ENCODE measurements at places on chromosomes 13 and 19.

- DNase-seq, result no peak
These were observed 51.5 kb downstream of the PCCA start for GRCh38 chr13:100140441-100140840.

DNA sequence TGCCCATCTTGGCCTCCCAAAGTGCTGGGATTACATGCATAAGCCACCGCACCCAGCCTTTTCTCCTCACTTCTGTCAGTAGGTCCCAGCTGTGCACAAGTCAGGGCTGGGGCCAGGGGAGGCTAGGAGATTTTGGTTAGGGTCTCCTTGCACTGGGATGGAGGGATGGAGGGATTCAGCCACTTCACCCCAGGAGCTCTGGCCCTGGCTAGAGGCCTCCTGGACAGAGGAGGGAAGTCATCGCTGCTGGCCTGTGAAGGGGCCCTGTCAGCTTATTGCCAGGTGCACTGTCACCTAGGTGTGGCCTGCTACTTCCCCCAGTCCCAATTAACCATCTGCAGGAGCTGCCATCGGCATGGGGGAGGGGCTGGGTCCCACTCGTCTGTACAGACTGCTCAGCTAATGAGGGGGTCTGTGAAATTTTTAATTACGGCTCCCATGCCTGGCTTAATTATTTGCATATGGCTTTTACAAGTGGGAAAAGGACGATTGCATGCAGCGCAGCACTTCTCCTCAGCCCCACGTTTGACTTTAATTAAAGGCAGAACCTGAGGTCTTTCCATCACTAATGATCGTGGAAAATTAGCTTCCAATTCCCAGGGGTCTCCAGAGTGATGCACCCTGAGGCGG, 52.4 kb downstream of the CHST8 start:
- DNase-seq, result no peak

GRCh38 chr13:67015976-67016600, 214.0 kb downstream of the PCDH9 start:
- no peak for DNase-seq

- DNase-seq, result no peak
These were observed 1890.0 kb upstream of the PCDH20 start for GRCh38 chr13:63305641-63306133.

Data from epithelial cell of prostate (primary cell).